ENCODE measurements at places on chromosomes 6 and 20.

DNA sequence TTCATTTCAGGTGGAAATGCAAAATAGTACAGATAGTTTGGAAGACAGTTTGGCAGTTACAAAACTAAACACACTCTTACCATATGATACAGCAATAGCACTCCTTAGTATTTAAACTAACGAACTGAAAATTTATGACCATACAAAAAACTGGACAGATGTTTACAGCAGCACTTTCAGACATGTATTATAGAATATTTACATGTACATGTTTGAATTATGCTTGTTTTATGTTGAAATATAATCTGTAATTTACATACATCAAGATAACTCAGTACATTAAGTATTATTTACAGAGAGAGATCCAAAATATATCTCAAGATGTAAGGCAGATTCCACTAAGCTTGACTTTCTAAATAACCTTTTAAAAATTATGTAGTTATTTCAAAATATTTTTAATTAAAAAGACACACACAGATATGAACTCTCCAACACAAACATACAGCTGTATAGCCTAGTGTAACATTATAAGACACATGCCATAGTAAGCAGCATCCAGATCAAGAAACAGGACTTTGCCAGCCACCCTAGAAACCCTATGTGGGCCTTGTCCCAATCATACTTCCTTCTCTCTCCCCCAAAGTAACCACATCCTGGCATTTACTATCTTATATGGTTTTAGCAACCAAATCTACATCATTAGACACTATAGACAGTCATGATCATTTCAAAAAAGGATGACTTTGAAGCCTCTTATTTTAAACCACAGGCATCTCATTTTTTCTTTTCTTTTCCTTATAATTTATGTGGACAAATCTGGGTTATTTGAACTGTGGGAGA, 82.2 kb downstream of the MAN1A1 start:
- no peak for DNase-seq

- no peak for DNase-seq
Observed at GRCh38 chr6:35483893-35484645, 12.8 kb downstream of the TEAD3 start.

DNA sequence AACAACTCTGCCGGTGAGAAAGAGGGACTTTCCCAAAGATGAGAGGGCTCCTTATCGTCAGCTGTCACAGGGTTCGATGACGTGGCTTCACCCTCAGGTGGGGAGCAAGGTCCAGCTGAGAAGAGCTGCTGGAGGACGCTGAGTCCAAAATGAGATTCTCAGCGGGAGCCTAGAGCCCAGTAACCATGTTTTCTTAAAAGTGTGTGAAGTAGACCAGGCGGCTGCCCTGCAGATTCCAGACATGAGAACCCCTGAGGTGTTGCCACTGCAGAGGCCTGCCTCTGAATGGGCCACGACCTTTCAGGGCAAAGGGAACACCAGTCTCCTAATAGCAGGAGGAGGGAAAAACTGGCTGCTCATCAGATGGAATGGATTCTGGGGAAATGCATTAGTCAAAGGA, 375.1 kb downstream of the BTBD9 start:
- no peak for DNase-seq

GRCh38 chr6:11992086-11992485, 20.0 kb upstream of the HIVEP1 start:
- no peak for DNase-seq

- peak; percentile 61 for DNase-seq
Observed at GRCh38 chr6:35146453-35146852, 5.3 kb upstream of the TCP11 start.

- no peak for DNase-seq
Observed at GRCh38 chr6:149052350-149053106, 265.0 kb upstream of the TAB2 start.

GRCh38 chr6:153373869-153374268, 242.8 kb upstream of the RGS17 start:
- no peak for DNase-seq

DNA sequence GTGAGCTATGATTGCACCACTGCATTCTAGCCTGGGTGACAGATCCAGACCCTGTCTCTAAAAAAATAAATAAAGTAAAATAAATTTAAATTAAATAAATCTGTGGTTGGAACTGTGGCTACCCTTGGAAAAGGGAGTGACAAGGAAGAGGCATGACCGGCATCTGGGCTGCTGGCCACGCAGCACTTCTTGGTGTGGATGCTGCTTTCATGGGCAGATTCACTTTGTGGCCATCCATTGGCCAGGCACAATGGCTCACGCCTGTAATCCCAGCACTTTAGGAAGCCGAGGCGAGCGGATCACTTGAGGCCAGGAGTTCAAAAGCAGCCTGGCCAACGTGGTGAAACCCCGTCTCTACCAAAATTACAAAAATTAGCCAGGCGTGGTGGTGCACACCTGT, 16.1 kb downstream of the EBF4 start:
- DNase-seq: no peak

DNA sequence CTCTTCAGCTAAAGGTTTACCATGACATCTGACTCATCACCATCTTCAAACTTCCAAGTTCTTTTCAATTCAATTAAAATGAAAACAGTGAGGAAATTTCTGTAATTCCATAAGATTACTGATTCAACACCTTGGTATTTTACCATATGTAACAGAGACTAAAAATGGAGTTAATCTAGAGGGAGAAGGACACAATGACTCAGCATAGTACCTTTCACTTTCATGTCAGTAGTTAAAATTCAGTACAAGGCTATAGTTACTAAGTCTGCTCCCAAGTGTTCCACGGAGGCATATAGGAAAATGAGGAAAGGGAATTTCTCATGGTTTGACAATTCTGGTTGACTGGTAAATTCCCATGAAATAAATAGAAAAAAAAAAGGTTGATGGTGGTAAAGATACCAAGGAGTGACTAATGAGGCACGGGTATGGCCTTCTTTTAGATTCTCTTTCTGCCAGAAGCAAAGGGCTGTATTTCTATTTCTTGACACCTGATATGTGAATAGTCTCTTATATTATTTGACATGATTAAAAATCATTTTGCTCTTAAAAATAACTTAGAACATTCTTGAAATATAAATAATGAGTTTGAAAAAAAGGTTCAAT, 526.7 kb upstream of the ADGRB3 start:
- no peak for DNase-seq

- no peak for DNase-seq
Observed at GRCh38 chr6:106807947-106808611, 166.4 kb downstream of the CD24 start.

DNA sequence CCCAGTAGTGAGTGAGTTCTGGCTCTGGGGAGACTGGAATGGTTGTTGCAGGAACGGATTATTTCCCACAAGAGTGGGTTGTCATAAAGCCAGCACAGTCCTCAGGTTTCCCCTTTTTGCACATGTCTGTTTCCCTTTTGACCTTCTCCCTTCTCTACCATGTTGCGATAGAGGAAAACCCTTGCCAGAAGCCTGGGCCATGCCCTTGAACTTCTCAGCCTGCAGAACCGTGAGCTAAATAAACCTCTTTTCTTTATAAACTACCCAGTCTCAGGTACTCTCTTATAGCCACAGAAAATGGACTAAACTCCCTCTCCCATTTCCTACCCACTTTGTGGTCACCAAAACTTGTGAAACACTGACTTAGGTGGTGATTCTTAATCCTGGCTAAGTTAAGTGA, 7.2 kb upstream of the PPP1R16B start:
- DNase-seq: no peak

DNA sequence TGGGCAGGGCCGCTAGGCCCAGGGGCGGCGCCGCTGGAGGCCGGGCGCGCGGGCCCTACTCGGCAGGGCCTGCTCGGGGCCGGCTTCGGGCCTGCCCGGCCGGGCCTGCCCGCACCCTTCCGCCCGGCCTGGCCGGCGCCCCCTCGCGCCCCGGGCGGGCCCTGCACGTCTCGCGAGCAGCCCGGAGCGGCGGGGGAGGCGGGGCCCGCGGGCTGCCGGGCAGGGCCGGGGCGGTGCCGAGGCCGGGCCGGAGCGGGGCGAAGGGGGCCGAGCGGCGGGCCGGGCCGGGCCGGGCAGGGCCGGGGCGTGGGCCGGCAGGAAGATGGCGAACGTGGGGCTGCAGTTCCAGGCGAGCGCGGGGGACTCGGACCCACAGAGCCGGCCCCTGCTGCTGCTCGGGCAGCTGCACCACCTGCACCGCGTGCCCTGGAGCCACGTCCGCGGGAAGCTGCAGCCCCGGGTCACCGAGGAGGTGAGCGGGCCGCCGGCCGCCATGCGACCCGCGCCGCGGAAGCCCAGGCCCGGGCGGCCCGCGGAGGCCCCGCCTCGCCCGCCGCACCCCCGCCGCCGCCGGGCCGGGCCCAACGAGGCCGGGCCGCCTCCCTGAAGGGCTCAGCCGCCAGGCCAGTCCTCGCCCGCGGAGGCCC, at the start of gene NPEPL1:
Gene NPEPL1 (plus strand): TSS at position 222 of the 647 bp plus-strand sequence. CDS start 101 bp downstream, at position 323.
- peak; percentile 89 for DNase-seq

DNA sequence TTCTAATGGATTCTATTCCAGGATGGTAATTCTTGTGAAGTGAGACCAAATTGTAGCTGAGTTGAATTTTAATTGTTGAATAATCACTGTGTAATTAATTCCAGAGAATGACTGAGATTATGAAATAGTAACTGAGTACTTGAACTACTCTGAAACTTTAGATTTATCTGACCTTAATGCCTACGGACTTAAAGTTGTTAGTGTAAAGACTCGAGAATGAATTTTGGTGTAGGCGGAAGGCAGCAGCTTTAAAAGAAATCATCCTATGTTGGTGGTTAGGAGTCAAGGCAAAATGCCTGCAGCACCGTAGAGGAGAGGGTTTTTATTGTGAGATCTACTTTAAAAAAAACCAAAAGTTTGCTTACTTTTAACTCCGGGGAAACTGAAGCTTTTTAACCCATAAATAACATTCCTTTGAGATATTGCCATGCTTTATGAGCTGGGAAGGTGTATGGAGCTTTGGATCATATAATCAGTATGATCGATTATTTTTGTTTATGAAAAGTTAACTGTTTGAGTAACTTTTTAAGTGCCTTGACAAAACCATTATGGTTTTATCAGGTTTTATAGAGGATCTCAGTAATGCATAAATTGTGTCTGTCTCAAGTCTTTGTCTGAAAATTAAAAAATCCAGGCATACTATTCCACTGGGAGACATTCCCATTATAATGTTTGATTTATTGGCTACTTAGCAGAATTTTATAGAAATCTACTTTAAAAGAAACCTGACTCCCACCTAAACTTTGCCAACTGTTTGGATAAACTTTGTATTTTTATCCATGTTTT, 46.1 kb downstream of the MYO6 start:
- DNase-seq: no peak

DNA sequence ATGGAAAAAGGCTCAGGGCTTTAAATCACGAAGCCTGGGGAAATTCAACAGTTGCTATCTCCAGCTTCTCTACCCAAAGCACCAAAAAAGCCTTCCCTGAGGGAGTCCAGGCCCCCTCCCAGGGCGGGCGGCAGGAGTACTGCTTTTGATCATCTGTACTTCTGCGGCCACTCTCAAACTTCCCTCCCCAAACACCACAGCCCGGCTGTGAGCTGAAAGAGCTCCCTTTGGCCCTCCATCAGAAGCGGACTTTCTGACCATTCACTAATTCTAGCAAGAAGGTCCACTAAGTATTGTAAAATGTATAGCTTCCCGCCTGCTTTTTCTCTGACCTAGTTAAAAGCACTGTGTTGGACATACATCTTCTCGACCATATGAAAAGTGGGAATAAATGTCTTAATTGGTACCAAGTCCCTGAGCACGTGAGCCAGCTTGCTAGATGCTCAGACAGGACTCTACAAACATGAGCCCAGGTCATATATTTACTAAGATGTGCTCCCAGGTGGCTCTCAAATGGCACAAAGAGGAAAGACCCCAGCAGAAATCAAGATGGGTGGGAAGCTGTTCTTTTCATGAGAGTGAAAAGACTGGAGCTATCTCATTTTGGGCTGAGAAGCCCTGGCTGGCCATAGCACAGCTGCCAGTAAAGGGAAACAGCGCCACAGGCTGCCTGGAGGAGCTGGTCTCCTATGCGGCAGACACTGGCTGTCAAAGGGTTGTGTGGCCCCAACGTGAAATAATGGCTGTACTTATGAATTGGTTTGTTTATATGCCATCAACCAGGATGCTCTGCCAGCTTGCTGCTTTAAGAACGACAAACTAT, 58.6 kb downstream of the GFOD1 start:
- no peak for DNase-seq

DNA sequence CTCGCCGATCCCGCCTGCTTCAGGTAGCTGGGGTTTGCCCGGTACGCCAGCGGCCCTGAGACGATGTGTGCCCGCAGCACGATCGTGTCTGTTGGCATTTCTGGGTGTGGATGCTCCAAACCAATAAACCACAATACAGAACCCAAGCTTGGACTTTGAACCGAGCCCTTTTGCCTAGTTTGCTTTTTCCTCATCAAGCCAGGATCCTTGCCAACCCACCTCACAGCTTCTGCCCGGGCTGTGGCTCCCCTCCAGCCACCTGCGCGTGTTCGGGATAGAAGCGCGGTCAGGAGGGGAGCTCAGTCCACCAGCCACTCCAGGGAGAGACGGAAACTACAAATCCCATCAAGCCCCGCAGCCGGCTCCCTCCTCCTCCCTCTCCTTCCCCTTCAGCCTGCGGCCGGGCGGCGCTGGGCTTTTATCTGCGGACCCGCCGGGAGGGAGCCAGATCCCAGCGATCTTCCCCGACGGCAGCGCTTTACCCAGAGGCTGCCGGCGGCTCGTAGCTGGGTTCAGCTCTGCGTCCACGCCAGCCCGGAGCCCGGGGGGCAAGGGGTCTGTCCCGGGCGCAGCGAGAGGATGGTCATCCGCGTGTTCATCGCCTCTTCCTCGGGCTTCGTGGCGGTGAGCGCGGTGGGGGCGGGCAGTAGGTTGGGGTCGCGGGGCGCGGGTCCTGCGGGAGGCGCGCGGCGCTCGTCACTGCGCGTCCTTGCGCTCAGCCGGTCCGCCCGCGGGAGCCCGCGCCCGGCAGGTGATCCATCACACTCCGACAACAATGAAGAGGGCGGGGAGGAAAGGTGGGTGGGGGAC, at the start of gene SH3BGRL2:
Gene SH3BGRL2 (plus strand): TSS at position 447 of the 810 bp plus-strand sequence. CDS start 133 bp downstream, at position 580.
- DNase-seq: peak; percentile 77

- no peak for DNase-seq
Observed at GRCh38 chr6:16097382-16098171, 31.3 kb upstream of the MYLIP start.

DNA sequence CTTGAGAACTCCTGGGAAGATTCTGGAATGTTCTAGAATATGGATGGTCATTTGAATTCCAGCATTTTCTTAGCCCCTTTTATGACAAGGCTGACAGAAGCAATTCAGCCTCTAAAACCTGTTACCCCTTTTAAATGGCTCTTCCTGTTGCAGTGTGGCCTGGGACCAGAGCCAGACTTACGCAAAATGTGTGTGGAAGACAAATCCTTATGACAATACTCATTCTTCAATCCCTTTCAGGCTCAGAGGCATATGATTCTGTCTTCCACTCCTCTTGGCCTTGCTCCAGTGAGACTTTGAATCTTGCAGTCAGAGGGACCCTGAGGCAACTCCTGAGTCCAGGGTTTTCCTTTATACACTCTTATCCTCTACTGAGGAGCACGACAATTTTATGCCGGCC, 287.0 kb downstream of the CLIC5 start:
- no peak for DNase-seq

DNA sequence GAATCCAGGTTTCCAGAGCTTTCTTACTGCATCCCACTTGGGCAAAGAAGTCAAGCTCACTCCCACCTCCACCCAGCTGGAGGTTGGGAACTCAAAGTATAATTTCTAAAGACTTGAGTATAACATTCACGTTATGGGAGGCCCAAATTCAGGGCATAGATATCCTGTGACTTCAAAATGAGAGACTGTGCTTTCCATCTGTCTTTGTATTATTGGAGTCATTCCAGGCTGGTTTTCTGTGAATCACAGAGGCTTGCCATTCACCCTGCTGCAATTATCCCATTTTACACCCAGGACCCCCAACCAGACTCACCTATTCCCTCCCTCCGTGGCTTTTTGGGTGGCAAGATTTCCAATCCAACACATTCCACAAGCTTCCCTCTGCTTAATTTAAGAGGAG, 19.3 kb upstream of the SRC start:
- no peak for DNase-seq

- DNase-seq: peak; percentile 10
Observed at GRCh38 chr6:69179681-69180080, 544.6 kb downstream of the ADGRB3 start.
